ENCODE measurements at places on chromosomes 12 and 14. TPM values are rescaled to one million over a fixed set of nuclear protein-coding genes. Genes with fewer than 3 reads are reported as not detected.

Gene FBRSL1
- 7.4 TPM for total RNA-seq

Gene SLC10A1
- not detected for total RNA-seq

Gene LYZ
- 1.0 TPM for total RNA-seq

Gene CLEC9A
- not detected for total RNA-seq

Gene ISM2
- total RNA-seq: 0.29 TPM

Gene RPL36AL
- 93.6 TPM for total RNA-seq

Gene CACNA2D4
- total RNA-seq: 0.22 TPM

Gene SNRNP35
- 15.5 TPM for total RNA-seq

Gene BEST3
- 0.43 TPM for total RNA-seq

Gene KLRC3
- not detected for total RNA-seq

Gene HOXC11
- under 0.01 TPM for total RNA-seq

Gene AQP2
- not detected for total RNA-seq

Gene FLRT2
- 33.6 TPM for total RNA-seq

Gene RASAL1
- not detected for total RNA-seq

Gene TM9SF1
- total RNA-seq: 89.9 TPM

Gene PMEL
- 0.88 TPM for total RNA-seq

Gene HOXC4
- total RNA-seq: 2.0 TPM

Gene SLC4A8
- total RNA-seq: 8.2 TPM

Gene CHFR
- total RNA-seq: 48.8 TPM

Gene VSX2
- not detected for total RNA-seq

Gene GDF3
- total RNA-seq: not detected

Gene CD69
- 1.9 TPM for total RNA-seq

Gene STYK1
- total RNA-seq: not detected

Gene ZC2HC1C
- 2.3 TPM for total RNA-seq

Gene BDKRB2
- total RNA-seq: 85.5 TPM

Gene NRXN3
- 0.22 TPM for total RNA-seq

Gene HVCN1
- total RNA-seq: 4.3 TPM
